ENCODE measurements at places on chromosomes 13 and 19.

- no peak for DNase-seq
Measured at GRCh38 chr13:113140677-113141600, 17.5 kb upstream of the PROZ start.

DNA sequence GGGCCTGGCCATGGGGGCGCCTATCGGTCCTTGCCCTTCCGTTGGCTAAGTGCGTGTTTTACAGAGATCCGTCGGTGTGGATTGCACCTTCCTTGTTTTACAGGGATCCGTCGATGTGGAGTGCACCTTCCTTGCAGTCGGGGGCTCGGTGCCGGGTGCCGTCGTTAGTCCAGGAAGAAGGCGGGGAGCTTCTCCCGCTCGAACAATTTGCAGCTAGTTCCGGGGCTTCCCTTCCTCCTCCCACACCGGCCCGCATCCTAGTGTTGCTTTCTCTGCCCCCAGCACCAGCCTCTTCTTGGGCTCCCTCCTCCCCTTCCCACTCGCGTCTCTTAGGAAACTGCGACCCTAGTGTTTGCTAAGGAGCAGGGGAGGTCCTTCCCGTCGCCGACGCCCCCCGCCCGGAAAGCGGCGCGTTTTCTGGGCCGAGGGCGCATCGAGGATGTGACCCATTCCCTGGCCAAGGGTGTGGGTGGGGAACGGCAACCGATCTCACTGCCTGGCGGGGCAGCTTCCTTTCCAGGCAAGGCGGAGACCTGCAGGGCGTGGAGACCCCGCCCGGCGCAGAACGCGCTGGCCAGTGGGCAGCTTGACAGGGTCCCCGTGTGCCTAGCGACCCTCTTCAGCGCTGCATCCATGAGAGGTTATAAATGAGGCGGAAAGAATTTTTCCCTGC, 75.7 kb upstream of the ZNF91 start:
- no peak for DNase-seq

- DNase-seq = no peak
Measured at GRCh38 chr19:13748169-13748828, 16.0 kb upstream of the MRI1 start.

DNA sequence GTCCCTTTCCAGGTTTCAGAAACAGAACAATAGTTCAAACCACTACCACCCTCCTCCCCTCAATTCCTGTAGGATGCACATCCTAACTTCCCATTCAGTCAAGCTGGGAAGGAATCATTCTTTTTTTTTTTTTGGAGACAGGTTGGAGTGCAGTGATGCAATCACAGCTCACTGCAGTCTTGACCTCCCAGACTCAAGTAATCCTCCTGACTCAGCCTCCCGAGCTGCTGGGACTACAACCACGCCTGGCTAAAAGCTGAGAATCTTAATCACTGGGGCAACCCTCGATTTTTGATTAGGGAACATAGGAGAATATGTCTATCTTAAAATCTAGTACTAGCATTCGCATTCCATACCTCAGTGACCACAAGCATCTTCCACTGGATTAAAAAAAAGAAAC, 146.2 kb downstream of the ABCC4 start:
- DNase-seq = no peak

DNA sequence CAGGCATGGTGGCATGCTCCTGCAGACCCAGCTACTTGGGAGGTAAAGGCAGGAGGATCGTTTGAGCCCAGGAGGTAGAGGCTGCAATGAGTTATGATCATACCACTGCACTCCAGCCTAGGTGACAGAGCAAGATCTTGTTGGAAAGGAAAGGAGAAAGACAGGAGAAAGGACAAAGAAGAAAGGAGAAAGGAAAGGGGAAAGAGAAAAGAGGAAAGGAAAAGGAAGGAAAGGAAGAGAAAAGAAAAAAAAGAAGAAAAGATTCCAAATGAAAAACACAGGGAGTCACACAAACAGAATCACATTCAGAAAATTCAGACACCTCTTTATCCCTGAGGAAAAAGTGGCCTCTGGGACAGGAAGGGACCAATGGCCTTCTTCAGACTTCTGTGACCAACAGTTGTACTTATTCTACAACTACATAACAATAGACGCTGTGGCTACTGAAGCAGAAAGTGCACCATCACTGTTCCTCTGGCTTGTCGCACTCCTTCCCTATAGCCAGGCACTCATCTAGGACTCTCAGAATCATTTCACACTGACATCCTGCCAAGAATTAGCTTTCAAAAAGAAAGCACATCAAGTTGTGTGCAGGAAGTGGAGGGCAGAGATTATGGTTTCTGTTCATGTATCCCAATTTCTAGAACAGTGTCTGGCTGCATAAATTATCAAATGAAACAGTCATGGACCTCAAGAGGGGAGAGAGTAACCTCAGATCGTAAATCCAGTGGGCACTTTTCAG, 5.9 kb downstream of the MTMR6 start:
- DNase-seq = no peak

DNA sequence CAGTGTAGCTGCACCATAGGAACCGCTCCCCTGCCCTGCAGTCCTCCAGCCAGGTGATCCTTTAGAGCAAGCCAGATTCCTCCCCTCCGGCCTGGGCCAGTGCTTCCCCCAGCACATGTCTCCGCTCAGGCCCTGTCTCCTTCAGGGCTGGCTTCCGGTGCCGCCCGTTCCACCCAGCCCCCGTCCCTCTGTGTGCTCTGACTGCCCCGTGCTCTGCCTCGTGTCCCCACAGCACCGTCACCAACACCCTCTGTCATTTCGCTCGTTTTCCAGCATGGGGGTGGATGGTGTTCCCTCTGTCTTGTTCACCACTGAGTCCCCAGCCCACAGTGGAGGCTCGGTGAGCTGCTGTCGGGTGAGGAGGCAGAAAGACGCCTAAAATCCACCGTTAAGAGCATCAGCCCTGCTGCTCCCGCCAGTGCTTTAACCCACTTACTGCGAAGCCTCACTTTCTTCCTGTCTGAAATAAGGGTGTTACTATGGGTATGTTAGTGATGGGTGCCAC, 54.5 kb downstream of the TSSK6 start:
- no peak for DNase-seq

DNA sequence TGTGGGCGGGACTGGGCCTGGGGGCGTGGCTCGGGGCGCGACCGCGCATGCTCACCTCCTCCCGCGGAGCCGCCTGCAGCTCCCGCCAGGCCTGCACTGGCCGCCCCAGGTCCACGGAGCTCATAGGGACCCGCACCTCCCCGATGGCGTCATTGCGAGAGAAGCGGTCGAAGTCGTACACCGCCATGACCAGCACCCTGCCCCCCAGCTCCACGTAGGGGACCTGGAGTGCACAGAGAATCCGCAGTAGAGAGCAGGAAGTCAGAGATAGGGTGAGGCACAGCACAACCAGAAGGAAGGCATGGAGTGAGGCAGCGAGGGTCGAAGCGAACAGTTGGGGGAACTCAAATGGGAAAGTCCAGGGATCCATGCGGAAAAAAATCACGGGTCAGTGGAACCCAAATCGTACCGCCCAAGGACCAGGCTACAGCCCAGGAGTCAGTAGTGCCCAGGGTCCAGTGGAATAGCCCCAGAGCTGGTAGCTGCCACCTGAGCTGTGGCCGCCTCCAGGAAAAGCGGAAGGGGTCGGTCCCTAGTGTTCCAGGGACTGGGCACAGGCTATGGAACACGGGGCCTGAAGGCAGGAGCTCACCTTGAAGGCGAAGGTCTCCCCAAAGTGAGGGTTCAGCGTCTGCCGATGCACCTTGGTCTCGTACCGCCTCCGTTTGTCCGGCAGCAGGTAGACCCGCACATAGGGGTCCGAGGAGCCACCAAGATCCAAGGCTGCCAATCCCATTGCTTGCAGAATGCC, 4.8 kb downstream of the SYT5 start:
- no peak for DNase-seq

DNA sequence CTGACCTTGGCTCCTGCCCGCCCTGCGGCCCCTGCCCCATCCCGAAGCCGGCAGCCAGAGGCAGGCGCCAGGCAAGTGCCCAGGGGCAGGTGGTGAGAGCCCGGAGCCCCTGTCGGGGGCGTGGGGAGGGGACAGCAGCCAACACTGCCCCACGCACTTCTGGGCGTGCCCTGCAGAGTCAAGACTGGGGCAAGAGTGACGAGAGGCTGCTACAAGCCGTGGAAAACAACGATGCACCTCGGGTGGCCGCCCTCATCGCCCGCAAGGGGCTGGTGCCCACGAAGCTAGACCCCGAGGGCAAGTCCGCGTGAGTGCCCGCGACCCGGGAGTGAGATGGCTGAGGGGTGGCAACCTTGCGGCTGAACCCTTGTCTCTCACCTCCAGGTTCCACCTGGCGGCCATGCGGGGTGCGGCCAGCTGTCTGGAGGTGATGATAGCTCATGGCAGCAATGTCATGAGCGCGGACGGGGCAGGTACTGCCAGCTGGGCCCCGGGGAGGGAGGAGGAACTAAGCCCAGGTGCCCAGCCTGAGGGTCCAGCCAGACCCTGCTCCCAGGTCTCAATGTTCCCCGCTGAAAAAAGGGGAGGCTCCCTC, 17.3 kb downstream of the ANKRD24 start:
- no peak for DNase-seq

DNA sequence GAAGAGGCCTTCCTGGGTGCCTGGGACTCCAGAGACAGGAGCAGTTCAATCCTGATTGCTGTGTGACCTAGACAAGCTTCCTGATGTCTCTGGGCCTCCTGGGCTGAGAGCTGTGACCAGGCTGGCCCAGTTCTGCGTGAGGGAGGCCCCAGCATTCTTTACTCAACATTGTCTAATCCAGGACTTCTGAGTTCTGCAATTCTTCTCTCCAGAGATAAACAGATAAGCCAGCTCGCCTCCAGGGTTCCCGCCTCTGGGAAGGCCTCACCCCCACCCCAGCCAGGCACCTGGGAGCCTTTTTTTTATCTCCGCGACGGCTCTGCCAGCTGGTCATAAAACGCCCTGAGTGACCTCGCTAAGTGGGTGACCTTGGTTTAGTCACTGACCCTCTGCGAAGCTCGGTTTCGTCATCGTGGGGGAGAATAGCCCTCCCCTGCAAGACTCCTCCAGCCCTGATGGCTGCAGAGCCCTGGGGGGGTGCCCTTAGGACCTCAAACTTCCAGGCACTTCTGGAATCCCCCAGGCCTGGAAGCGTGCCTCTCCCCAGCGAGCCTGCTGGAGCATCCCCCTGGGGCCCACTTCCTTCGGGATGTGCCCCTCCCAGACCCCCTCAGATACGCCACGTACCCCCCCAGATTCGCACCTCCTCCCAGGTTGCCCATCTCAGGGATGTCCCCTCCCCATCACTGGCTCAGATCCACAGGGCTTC, 1.9 kb downstream of the SULT2B1 start:
- no peak for DNase-seq

GRCh38 chr13:95388420-95389079, 87.3 kb upstream of the ABCC4 start:
- DNase-seq = no peak

GRCh38 chr19:15197275-15197941, 3.4 kb downstream of the NOTCH3 start:
- no peak for DNase-seq

GRCh38 chr19:47322058-47322457, 9.9 kb upstream of the C5AR2 start:
- DNase-seq = no peak

GRCh38 chr13:88472316-88472715, 801.1 kb downstream of the SLITRK5 start:
- no peak for DNase-seq

DNA sequence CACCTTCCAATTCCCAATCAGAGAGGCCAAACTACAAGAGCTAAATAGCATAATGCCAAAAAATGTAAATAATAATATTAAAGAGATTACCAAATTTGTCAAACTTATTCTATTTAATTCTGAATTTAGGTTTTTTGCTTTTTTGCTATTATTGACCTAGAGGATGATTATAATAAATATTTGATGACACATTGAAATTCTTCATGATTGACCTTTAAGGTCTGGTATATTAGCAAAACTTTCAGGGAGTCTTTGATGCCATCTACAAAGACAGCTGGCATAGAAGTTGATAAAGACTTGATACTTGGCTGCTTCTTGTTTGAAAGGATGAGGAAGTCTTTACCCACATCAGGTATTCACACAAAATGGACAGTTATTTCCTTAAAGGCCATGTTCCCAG, 659.8 kb upstream of the GPC6 start:
- DNase-seq = no peak

GRCh38 chr13:77475345-77476084, 60.0 kb upstream of the SCEL start:
- DNase-seq = no peak

DNA sequence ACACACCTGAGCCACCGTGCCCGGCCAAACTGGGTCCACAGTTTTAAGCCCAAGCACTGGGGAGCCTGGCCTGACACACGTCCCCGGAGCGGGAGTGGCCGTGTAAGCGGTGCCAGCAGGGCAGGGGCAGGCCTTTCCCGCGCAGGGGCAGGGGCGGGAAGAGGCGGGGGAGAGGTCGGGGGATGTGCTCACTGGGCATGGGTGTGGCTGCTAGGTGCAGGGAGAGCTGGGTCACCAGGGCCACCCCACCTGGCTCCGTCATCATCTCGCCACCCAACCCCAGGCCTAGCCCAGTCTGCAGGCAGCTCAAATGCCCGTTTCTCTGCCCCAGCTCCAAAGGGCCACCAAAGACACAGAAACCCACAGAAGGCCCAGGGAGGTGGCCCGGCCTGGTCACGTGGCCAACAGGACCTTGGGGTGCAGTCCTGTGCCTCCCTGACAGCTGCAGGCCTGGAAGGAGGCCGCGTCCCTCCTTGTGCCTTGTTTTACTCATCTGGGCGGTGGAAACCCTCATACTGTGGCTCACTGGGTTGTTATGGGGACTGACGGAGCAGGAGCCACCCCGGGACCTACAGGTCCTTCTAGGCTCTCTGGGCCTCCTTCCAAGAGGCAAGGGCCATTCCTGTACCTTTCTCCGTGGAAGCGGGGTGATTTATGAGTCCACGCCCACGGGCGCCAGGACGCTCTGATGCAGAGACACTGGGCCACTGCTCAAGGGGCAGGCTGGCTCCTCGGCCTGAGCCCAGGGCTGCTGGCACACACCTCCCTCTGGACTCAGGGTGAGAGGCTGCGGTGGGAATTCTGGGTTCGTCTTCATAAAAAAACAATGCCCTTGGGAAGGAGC, 27.7 kb downstream of the MAP2K2 start:
- no peak for DNase-seq

GRCh38 chr19:3346677-3347353, 19.6 kb upstream of the NFIC start:
- no peak for DNase-seq

GRCh38 chr13:28333204-28333881, 161.6 kb downstream of the FLT1 start:
- no peak for DNase-seq

DNA sequence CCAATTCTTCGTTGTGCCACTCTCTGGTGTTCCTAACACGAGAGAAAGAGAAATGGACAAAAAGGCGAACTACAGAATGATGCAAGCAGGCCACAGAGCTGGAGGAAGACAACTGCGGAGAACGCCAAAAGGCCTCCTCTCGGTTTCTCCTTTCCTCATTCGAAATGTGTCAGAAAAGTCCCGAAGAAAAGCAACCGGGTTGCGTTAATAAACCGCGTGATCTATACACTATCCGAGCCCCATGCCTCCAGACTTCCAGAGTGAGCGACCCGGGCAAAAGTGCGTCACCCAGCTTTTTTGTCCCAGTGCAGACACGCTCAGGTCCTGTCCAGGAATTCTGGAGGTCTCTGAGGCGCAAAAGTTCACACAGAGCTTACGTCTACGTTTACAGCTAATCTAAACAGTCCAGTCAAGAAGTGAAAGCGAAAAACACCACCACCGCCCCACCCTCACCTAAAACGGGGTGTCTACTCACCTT, 413 bp downstream of the N4BP2L2 start:
- DNase-seq = peak; percentile 3
